ENCODE measurements at places on chromosomes 3 and 15.
A peak's percentile ranks its signal among the peaks of the same experiment; 100 is the strongest.

GRCh38 chr3:170732660-170733245 lies 137.2 kb downstream of the RPL22L1 start:
- DNase-seq: no peak

GRCh38 chr15:85314633-85315032 lies 65.8 kb upstream of the AKAP13 start:
- DNase-seq: no peak

- DNase-seq: no peak
Observed at GRCh38 chr3:50520849-50521248, 17.4 kb upstream of the CACNA2D2 start.

DNA sequence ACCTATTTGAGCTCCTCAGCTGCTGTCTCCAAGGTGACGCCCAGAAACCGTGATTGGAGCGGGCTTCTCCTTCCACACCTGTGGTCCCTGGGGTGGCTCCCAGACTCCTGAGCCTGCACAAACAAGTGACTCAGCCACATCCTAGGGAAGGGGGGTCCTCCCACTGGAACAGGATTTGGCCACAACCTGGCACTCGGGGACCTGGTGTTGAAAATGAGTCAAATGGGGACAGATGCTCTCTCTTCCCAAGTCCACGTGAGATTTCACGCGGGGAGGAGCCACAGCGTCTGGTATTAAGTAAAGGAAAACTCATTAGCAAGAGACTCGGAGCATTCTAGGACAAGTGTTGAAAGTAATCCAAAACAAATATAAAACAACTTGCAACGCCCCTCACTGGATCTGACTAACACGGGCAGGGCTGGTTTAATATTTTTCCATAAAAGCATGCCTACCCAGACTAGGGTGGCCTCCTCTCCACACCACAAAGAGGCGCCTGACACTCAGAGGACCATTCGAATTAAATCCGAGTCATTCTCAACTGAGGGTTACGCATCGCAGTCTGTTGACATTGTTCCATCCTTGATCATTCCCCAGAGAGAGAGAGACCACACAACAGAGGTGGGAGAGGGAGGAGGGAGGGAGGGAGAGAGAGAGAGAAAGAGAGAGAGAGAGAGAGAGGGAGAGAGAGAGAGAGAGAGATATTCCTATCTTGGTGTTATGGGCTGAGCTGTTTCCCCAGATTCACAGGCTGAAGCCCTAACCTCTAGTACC lies 74.4 kb downstream of the MGLL start:
- DNase-seq: peak; percentile 72

DNA sequence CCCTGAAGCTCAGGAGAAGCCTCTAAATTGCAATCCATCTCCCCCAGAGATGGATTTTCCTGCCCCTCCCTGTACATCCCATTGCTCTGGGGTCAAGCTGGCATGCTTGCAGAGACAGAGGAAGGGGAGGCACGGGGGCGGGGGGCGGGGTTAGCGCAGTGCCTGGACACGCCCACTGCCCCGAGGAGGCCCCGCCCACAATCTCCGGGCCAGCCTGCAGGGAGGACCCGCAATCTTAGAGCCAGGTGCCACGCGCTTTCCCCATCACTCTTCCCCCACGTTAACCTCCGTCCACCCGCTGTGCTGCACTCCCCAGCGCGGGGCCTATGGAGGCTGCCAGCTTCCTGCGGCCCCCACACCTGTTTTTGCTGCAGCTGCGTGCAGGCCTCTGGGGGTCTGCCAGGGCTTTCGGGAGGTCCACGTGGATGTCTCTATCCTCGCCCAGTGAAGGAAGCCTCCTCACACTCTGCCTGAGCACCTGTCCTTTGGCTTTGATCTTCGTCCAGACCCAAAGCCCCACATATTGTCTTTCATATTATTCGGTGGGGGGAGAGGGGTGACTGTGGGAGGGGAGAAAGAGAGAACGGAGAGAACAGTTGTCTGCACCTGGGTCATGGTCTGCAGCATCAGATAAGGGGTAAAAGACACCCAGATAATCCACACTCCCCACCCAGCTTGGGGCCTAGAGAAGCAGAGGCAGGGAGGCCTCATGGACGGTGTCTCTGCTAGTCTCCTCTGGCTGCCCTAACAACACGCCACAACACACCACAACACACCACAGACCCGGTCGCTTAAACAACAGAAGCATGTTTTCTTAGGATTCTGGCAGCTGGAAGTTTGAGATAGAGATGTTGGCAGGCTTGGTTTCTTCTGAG lies 118.0 kb upstream of the MEF2A start:
- no peak for DNase-seq

DNA sequence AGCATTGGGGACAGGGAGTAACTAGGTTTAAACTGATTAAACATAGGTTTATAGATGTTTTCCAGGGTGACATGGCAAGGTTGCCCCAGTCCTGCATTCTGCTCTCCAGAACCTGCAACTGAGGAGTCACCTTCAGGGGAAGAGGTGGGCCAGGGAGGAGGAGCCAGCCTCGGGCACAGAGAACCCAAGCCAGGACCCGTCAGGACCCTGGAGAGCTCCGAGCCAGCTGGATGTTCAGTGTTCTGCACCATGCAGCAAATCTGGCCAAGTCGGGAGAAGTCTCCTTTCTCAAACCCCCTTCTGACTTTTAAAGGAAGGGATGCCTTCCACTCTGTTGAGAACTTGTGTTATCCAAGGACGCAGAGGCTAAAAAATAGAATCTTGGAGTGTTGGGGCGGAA lies 62.1 kb upstream of the SLC6A11 start:
- no peak for DNase-seq

Data from sciatic nerve (tissue), 2 donors.